ENCODE measurements at places on chromosomes 12 and 14.

GRCh38 chr12:38141239-38141638 is 175.3 kb upstream of the ALG10B start:
- no peak for DNase-seq

DNA sequence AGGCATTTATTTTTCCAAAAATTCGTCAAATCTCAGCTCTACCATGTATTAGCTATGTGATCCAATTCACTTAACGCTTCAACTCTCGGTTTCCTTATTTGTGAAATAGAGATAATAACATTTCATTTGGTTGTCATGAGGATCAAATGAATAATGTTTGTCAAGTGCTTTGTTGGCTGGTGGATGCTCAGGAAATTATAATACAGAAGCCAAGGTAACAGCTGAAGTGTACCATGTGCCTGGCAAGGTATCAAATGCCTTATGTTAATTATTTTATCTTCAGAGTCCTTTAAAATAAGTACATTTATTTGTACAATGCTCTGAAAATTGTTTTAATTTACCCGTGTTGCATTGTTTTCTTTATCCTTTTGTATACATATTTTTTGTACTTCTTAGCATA is 6.1 kb upstream of the PRKCH start:
- DNase-seq: no peak

- DNase-seq: no peak
Observed at GRCh38 chr14:35865611-35866324, 39.6 kb downstream of the BRMS1L start.

GRCh38 chr14:101715210-101716076 is 46.1 kb upstream of the PPP2R5C start:
- no peak for DNase-seq

GRCh38 chr12:6476489-6476888 is 6.0 kb upstream of the VAMP1 start:
- DNase-seq: peak; percentile 89

DNA sequence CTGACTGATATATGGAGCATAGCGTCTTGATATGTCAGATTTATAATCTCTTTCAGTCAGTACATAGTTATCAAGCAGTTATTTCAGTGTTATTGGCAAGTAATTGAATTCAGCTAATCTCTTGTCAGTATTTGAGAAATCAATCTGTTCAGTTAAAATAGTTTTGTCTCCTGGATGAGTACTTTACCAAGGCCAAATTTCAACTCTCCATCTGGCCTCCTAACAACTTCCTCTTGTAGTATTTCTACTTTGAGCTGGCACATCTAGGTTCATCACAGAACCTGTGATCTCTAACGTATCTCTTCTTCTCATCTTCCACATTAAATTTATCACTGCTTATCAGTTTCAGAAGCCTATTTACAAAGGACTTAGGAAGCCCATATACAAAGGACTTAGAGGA is 690.5 kb downstream of the C12orf50 start:
- DNase-seq: no peak

DNA sequence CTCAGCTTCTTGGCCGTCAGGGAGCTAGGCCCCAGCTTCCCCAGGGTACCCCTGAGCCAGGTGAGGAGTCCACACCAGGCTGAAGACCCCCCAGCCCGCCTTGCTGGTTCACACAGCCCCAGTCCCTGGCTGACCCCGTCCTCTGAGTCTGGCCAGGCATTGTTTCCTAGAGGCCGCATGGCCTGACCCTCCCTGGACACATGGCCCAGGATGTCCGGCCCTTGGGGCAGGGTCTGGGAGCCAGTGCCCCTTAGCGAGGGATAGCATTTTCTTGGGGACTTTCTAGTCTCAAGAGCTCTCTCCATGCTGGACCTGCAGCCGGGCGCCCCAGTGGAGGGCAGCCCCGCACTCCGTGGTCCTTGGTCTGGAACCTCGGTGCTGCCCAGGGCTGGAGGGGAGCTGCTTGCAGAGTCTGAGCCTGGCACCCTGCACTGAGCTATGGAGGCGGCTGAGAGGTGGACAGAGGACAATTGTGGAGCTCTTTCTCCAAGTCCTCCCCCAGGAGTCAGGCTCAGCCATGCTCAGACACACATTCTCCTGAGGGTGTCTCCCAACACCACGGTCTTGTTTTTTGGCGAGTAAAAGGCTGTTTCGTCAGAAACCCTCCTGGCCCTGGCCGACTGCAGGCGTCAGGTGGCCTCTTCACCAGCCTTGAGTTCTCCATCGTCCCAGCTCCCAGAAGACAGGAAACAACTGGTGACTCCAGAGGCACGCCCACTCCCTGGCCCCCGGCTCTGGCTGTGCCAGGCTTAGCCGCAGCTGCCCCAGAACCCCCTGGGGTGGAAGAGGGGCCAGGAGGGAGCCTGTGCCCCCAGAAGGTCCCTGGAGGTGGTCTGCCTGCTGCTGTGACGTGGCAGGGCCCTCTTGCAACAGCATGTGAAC is 17.6 kb upstream of the CRIP2 start:
- DNase-seq: no peak

DNA sequence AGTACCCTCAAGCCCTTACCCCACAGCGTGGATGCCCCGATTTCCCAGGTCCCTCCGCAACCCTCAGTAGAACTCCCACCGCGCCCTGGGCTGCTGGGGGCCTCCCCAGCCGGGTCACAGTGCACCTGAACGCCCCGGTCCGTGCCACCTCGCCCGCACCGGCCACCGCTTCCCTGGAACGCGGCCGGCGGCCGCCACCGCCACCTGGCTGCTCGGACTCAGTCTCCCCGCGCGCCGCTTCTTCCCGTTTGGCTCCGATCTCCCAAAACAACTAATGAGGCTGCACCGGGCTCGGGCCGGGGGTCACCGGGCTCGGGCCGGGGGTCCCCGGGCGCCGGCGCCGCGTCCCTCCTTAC is 1.0 kb downstream of the ITPK1 start:
- DNase-seq: no peak

- DNase-seq: peak; percentile 92
Observed at GRCh38 chr12:8658346-8658745, 4.3 kb downstream of the MFAP5 start.

GRCh38 chr12:114836609-114837008 is 152.6 kb upstream of the TBX3 start:
- no peak for DNase-seq

- no peak for DNase-seq
Observed at GRCh38 chr12:70989232-70989631, 68.7 kb upstream of the PTPRR start.

DNA sequence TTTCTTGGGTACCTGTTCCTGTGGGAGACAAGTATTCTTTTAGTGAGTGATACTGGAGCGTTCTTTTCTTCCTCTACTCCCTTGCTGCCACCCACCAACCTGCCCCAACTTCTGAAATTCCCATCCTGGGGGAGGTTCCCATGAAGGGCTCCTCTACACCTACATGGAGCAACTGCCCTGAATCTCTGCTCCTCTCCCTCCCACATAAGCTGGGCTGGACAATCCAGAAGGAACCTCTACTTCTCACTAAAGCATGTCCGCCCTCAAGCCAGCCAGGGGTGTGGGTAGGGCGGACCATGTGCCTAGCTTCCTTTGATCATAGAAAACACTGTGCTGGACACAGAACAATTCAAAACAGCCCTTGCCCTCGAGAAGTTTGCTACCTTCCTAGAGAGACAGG is 25.9 kb upstream of the ESRRB start:
- no peak for DNase-seq

DNA sequence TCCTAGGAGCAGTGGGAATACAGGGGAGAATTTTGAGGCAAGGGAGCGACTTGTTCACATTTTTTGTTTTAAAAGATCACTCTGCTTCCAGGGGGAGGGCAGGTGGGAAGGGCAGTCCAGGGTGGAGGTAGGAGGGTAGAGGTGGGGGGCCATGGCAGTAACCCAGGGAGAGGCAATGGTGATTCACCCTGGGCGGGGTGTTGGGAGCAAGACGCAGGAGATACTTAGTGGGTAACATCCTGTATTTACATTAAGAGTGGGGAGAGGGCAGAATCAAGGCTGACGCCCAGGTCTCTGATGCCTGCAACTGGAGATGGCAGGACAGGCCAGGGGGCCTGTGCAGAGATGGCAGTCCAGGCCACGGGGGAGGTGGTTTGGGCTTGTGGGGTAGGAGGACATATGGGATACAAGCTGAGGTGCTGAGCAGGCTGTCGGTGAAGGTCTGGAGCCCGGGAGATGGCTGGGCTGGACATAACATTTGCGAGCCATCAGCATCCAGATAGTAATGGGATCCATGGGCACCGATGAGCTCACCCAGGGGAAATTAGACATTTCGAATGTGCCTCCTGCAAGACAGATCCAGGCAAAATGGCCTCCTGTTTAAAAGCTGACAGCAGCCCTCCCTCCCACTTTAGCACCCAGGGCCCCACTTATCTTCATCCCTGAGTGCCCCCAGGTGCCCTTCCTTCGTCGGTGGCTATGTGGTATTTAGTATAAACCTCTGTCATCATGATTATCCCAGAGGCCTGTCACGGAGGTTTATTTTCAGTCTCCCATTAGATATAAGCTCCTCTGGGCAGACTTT is 9.3 kb downstream of the EML1 start:
- DNase-seq: no peak

DNA sequence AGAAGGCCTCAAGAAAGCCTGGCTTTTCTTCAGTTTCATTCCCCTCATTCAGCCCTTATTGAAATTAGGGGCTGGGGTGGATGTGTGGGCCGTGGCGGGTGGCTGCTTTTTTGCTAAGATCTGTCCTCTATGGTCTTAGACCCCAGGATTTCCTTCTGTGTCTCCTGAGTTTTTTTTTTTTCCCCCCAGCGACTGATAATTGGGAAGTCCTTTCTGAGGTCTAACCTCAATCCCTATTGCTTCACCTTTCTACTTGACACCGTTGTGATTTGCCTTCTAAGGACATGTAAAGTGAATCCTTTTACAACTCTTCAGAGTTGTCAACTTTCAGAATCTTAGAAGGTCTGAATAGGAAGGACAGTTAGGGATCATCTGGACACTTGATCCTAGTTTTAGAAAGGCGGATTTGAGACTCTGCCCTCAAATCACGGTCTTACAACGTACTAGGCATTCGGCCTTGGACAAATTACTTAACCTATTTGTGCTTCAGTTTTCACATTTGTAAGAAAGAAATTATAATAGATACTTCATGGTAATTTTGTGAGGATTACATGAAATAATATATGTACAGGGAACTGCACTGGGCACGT is 4.4 kb downstream of the GPR84 start:
- no peak for DNase-seq

- no peak for DNase-seq
Observed at GRCh38 chr14:48350971-48351370, 675.6 kb upstream of the MDGA2 start.

DNA sequence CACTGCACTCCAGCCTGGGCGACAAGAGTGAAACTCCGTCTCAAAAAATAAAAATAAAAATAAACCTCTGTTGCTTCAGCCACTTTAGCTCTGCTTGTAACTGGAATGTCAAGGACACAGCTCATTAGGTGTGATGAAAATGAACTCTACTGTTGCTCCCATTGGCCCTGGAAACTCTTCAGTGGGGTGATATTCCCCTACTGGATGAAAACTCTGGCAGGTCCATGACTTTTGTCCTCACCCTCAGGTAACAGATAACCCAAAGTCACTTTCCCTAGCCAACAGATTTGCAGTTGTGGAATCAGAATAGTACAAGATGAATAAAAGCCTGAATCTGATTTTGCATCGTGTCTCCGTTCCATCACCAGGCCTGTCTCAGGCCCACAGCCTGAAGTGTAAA is 92.1 kb upstream of the CEP83 start:
- DNase-seq: no peak

DNA sequence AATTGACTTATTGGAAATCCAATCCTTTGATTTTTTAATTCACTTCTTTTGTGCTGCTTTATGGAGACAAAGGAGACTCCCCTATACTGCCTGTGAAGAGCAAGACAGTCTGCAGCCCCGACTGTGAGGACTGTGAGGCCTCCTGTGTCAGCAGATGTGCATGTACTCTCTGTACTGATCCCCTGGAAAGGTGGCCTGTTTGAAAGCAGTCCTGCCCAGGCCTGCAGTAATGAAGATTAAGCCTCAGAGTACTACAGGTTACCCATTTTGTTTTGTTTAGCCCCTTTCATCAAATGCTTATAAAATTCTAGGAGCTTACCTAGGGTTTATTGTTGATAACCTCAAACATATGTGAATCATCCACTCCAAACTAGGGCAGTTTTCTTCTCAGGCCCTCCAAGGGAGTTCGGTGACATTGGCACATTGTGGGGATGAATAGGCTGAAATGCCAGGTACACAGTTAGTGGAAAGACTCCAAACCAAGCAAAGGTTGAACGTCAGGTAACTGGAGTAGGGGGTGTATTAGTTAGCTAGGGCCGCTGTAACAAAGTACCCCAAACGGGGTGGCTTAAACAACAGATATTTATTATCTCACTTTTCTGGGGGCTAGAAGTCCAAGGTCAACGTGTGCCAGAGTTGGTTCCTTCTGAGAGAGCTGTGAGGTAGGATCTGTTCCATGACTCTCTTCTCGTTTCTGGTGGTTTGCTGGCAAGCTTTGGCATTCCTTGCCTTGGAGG is 208.7 kb upstream of the BCL2L14 start:
- no peak for DNase-seq

- DNase-seq: no peak
Observed at GRCh38 chr14:34425095-34425851, 36.8 kb downstream of the SPTSSA start.

DNA sequence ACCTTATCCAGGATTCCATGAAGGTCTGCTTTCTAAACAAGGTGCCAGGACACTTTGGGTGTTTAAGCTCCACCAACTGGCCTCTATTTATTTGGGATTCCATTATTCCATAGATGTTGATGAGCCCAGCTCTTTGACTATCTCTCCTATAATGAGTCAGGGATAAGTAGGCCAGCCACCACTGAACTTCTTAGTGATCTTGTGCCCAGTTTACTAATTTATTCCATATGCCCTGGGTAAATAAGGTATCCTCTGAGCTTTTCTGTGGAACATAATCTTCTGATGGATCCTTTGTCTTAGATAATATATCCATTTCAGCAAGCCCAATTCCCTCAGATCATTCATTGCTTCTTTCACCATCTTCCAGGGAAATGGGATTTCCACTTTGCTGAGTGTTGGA is 535.0 kb downstream of the FOXG1 start:
- DNase-seq: no peak

DNA sequence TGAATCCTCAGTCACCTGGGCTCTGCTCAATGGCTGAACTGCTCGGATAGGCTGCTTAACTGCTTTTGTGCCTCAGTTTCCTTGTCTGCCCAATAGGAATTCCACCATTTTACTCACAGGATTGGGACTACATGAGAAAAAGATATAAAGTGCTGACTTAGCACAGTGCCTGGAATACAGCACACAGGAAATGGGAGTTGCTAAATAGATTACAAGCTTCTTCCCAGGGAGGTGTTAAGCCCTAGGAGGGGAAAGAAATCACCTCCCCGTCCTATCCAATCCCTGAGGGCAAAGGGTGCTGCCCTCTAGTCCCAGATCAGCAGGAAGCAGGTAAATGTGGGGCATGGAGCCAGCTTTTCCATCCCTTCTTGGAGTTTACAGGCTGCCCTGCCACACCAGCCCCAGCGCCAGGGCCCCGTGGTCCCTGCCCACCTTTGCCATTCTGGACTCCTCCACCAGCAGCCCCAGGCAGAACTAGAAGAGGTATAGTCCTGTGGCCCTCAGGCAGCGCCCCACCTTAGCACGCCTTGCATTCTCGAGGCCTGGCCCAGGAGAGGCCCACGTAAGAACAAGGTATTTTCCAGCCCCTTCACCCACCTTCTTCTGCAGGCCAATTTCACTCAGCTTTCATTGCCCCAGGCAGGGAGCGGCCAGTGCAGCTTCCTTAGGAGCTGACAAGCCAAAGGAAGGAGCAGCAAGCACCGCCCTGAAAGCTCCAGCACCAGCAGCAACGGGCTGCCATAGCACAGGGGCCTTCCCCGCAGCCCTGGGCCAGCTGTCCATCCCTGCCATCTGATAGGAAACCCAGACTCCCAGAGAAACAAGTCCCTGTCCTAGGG is 28.8 kb upstream of the RPLP0 start:
- DNase-seq: peak; percentile 27

Data from fibroblast of skin of scalp (primary cell).